Suppressor macrophage (primary cell): ENCODE measurements at places on chromosomes 12 and 14.
A peak's percentile ranks its signal among the peaks of the same experiment; 100 is the strongest.

DNA sequence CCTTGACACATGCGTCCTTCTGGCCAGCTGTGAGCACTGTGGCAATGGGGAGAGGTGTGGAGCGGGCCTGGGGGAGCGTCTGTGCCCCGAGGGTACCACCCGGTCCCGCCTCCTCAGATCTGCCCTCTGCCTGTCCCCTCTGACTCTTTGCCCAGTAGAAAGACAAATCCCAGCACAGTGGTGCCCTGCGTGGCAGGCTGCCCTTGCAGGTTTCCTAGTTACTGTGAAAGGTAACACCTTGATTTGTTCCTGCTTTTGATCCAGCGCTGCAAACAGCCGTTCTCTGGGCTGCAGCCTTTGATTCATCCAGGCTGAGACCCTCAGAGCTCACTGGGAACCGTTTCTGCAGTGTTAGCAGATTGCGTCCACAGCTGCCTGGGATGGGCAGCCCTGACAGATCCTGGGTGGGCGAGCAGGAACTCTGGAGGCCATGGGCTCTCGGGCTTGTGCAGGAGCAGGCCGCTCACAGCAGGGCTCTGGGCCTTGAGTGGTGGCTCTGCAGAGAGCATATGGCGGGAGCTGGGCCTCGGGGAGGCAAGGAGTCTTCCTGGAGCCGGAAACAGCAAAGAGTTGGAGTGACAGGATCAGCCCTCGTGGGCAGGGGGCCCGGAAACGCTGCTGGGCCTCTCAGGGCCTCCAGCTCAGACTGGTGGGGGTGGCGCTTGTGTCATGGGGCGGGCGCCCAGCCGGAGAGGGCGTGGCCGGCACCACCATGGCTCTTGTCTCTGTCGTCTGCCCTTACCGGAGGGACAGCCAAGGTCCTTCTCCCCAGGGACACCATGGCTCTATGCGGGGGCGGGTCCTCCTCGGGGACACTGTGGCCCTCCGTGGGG is 16.6 kb downstream of the FBRSL1 start:
- peak; percentile 82 for DNase-seq

- peak; percentile 61 for DNase-seq
Observed at GRCh38 chr14:103880348-103881267, 33.2 kb upstream of the PPP1R13B start.

DNA sequence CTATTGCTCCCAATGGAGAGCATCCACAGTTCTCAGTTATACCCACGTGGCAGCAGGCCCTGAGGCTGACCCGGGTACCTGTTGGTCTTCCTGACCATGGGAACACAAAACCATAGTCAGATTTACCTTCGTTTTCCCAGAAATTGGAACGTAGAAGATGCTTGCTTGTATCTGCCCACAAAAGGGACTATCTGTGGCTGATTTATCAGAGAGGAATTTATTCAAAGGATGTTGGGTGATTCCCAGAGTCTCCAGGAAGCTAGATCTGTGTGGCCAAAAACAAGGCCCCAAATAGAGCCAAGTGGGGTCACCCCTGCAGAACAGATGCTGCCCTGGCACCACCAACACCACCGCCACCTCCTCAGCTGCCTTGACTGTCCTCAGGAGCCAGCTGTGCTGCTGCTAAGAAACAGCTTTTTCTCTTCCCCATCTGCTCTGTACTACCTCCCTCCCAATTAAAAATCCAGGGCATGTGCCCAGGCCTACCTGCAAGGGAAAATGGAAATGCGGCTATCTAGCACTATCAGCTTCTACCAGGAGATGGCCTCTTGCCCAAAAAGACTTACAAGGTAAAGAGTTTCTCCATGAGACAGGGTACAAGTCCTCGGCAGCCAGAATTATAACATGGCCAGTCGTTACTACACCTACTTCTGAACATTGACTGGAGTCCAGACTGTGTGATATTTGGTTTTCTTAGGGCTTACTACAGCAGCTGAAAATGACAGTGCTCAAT is 128.6 kb upstream of the PLEKHG7 start:
- no peak for DNase-seq

GRCh38 chr12:66062290-66062625 is 68.3 kb downstream of the LLPH start:
- DNase-seq, result no peak

DNA sequence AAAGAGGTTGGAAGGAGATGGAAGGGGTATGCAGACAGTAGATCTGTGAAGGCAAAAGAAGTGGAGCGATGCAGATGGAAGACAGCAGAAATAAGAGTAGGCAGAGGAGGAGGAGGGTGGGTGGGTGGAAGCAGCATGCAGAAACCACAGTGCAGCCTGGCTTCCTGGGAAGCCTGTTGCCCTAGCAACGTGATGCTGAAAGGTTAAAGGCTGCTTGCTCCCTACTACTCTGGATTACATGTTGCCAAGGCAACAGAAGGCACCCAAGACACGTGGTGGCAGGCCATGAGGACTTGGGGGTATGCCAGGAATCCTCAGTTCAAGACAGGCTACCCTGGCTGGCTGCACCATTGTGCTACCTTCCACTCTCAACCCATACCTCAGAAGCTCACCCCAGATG is 129.6 kb downstream of the GRIN2B start:
- DNase-seq, result no peak

DNA sequence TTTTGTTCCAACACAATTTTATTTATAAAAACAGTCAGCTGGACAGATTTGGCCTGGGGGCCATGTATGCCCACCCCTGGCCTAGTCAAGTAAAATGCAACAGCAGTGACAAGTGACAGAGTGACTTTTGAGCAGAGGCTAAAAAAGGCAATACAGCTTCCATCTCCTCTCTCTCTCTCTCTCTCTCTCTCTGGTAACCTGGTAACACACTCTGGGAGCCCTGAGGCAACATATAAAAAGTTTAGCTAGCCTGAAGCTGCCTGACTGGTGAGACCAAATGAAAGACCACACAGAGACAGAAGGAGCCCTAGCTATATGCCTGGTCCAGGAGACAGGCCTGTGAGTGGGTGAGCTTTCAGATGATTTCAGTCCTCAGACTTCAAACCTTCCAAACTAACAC is 105.4 kb downstream of the DENND5B start:
- DNase-seq, result no peak

DNA sequence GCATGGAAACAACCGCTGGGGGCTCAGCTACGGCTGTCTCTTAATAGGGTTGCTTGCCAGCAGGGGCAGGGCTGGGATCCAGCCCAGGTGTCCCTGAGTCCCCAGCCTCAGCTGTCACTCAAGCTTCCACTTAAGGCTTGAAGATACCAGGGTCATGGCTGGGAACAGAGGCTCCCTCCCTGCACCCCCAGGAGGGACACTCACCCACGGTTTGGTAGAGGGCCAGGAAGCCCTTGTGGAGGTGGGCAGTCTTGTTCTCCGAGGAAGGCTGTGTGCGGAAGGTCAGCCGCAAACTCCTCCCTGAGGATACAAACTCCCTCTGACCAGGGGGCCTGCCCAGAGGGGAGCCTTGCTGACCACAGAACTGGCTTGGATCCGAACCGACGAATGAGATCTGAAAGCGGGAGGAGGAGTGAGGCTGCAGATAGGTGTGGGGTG is 7.3 kb downstream of the C1RL start:
- no peak for DNase-seq

GRCh38 chr14:94386085-94387031 is 2.0 kb downstream of the SERPINA1 start:
- no peak for DNase-seq

DNA sequence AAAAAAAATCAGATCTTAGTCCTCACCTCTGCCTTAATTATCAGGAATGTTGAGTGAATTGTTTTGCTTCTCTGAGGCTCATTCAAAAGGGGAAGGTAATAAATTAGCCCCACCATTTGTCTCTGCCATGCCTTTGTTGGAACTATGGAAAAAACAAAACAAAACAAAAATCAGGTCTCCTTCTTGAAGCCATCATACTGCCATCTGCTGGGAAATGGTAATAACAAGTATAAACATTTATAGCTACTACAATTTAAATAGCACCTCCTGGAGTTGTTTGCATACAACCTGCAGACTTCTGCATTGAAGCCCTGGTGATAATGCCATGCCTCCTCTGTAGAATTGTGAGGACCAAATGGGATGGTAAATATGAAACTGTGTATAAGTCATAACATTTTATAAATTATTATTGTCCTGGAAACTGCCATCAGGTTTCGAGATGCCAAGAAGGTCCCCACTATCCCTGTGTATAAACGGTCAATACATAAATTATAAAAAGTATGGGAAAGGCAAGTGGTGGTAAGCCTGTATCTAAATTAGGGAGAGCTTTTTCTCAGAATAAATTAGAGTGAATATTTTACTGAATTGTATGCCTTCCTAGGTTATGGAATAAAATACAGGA is 87.2 kb upstream of the FGD4 start:
- DNase-seq, result peak; percentile 34

DNA sequence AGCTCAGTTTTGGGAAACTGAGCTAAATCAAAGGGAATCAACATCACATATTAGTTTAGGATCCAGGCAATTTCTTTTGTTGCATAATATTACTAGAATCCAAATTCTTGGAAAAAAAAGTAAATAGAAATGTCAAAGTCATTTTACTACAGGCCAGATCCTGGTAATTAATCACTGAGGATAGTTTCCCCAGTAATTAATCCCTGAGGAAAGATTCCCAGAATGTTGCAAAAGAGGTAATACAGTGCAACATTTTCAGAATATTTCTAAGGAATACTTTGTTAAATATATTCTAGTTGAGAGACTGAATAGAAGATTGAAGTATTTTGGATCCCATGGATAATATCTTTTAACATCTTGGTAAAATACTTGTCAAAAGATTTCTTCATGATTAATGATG is 207.0 kb upstream of the GARIN2 start:
- DNase-seq, result no peak

DNA sequence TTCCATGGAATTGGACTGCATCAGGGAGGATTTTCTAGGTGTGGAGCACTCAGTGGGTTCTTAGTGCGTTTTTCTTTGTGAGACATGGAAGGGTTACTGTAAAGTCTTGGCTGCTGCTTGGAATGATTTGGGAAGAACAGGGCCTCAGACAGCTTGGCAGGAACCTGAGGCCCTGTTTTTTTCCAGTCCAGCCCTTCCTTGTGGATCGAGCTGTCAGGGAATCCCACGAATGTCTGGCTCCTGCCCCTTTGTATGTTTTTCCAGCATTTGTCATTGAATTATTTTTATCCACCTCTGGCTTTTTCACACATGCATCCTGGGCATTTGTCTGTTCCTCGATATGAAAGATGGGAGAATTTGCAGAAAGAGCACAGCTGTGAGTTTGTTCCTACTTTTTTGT is 158.5 kb downstream of the TGFB3 start:
- no peak for DNase-seq

DNA sequence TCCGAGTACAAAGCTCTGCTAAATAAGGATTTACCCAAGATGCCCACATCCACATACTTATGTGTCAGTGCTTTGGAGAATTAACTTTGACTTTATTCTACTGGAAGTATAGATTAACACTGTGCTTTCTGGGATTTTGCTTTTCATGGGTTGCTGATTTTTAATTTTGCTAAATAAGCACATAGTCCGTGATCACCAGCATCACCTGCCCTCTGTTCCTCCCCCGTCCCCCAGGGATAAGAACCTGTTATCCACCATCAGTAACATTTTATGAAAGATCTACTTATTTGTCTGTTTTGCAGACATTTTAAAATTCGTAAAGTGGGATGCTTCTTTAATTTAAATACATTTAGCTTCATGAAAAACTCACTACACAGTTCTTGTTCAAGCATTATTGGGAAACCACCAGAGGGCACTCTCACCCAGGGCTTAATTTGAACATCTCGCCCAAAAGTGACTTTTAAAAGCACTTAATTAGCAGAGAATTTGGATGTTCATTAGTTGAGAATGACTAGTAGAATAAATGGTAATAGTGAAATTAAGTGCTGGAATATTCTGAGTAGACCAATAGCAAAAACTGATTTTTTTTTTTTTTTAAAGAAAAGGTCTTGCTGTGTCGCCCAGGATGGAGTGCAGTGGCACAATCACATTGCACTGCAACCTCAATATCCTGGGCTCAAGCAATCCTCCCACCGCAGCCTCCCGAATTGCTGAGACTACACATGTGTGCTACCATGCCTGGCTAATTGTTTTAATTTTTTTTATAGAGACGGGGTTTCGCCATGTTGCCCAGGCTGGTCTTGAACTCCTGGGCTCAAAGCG is 35.7 kb downstream of the MRPL42 start:
- peak; percentile 77 for DNase-seq

DNA sequence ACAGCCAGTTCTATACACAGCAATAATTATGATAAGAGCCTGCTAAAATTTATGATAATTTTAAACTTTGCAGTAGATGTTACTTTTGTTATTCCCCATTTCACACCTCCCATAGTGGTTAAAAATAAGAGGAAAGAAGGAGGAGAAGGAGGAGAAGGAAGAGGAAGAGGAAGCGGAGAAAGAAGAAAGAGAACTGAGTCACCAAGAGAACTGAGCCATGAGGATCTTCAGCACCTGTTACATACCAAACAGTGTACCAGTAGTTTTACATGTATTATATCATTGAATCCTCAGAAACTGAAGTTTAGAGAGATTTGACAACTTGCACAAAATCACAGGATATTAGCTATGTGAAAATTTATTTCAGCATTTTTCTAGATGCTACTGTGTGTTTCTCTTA is 3.9 kb downstream of the CD163 start:
- no peak for DNase-seq

DNA sequence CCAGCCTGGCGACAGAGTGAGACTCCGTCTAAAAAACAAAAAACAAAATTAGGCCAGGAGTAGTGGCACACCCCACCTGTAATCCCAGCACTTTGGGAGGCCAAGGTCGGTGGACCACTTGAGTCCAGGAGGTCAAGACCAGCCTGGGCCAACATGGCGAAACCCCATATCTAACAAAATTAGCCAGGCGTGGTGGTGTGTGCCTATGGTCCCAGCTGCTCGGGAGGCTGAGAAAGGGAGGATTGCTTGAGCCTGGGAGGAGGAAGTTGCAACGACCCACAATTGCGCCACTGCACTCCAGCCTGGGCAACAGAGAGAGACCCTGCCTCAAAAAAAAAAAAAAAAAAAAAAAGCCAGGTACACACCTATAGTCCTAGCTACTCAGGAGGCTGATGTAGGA is 37.0 kb downstream of the KDM2B start:
- no peak for DNase-seq

GRCh38 chr12:4346931-4347330 is 25.9 kb downstream of the TIGAR start:
- no peak for DNase-seq

DNA sequence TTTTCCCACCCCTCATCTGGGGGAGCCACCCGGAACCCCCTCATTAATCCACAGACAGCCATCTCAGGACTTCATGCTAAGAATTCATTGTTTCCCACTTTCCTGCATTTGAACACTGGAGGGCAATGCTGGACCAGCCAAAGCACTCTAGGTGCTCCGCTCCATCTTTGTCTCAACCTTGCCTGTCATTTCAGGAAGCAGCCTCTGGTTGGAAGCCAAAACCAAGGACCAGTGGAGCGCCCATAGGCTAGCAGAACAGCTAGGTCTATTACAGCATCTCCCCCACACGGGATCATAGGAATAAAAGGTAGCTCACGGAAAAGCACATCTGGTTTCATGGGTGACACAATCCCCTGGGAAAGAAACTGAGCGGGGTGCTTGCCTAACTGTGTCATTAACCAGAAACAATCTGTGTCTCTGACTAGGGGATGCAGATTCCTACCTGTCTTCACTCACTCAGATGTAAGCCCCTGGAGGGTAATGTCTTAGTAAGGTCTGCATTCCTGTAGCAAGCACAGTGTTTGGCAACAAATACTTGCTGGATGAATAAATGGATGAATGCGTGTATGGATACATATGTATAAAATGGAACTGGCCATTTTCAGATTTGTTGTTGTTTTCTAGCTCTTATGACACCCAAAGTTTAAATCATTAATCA is 197.0 kb downstream of the DAD1 start:
- DNase-seq, result peak; percentile 79

GRCh38 chr12:108530161-108530560 is 15.1 kb downstream of the FICD start:
- DNase-seq, result no peak

GRCh38 chr12:95505039-95505438 is 31.1 kb downstream of the METAP2 start:
- peak; percentile 4 for DNase-seq
